ENCODE measurements at places on chromosomes 2 and 18. TPM values are rescaled to one million over a fixed set of nuclear protein-coding genes. Genes with fewer than 3 reads are reported as not detected.

Gene IL36RN
- total RNA-seq = not detected

Gene TOGARAM2
- total RNA-seq = 0.47 TPM

Gene PRLH
- not detected for total RNA-seq

Gene ARHGAP28
- 5.0 TPM for total RNA-seq

Gene ST6GAL2
- total RNA-seq = not detected

Gene MAP4K4
- 216 TPM for total RNA-seq

Gene VIT
- 10.0 TPM for total RNA-seq

Gene TIGD1
- 2.5 TPM for total RNA-seq

Gene UGT1A4
- not detected for total RNA-seq

Gene GBX2
- total RNA-seq = not detected

Gene OTX1
- 0.32 TPM for total RNA-seq

Gene ABCB11
- total RNA-seq = under 0.01 TPM

Gene LRRTM1
- total RNA-seq = not detected

Gene TXNL4A
- 65.1 TPM for total RNA-seq
